ENCODE measurements at places on chromosomes 13 and 19.

- no peak for DNase-seq
Measured at GRCh38 chr13:91785431-91786119, 387.2 kb downstream of the GPC5 start.

- DNase-seq, result no peak
Measured at GRCh38 chr13:50951366-50951765, 41.8 kb downstream of the RNASEH2B start.

DNA sequence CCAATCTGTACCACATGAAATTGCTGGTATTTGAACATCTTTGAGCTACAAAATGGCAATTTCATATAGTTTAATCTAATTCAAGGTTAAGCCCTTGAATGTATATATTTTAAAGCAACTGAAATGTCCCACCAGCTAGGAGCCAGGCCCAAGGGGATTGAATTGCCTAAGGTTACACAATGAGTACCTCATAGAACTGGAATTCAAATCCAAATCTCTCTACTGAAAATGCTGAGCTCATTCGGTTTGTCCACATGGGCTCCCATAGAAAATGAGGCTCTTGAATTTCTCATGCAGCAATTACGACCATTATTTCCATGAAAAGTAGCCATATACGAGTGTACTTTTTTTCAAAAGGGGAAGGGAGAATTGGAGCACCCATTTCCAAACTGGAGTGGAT lies 31.5 kb upstream of the FNDC3A start:
- DNase-seq, result no peak

- DNase-seq, result no peak
Measured at GRCh38 chr19:19602713-19603324, 15.7 kb downstream of the PBX4 start.

DNA sequence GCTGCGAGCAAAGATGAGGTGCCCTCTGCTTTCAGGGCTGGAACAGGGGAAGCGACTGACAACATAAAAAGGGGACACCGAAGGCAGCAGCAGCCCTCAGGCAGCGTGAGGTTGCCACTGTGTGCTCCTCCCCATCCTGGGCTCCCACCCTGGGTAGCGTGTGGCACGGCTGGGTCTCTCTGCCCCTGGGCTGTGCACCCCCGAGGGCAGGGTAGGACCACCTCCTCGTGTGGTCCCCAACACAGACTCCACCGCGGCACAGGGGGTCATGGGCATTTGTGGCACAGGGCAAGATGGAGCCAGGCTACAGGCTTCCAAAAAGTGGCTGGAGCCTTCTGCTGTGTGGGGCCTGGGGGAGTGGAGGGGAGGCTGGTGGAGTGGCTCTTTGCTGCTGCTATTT lies 6.5 kb upstream of the RSPH6A start:
- no peak for DNase-seq

Measured in stimulated activated CD4-positive, alpha-beta T cell treated with anti-CD3 and anti-CD28 coated beads, Interleukin-1b, Interleukin-23, amount 100 ng/mL, for 48 hours (primary cell).